CMK (cell line): ENCODE measurements at places on chromosomes 2 and 18.

DNA sequence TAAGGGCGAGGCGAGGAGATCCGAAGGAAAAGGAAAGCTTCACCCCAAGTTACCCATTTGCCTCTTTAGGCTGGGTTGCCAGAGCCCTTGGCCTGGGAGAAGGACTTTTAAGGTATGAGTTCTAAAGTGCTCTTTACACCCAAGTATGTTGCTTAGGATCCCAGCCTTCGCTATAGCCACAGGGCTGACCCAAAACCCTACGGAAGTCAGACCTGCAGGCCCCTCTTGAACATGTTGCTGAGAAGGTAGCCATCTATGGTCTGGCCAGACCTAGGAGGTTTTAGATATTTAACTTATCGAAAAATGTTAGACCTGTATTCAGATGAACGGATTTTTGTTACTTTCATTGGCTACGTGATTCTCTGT, 95.4 kb downstream of the PMS1 start:
- no peak for DNase-seq

- no peak for DNase-seq
These were observed 42.3 kb downstream of the GULP1 start for GRCh38 chr2:188333751-188334524.

GRCh38 chr2:199851883-199852282, 891 bp upstream of the FTCDNL1 start:
- DNase-seq: no peak

DNA sequence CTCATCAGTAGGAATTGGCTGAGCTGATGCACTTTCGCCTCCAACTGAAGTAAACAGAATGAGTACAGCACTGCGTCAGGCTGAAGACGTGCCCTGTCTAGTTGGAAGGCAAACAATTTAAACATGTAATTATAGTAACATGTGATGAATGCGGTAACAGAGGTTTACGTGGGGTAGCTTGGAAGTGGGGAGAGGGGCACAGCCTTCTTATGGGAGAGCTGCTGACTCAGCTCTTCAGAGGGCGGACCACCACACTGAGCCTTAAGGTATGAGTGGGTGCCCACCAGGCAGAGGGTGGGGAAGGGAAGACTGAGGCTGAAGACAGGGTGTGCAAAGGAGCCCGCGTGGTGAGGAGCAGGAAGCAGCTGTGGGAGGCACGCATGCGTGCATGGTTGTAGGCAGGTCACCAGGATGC, 6.2 kb upstream of the EHD3 start:
- DNase-seq: no peak

DNA sequence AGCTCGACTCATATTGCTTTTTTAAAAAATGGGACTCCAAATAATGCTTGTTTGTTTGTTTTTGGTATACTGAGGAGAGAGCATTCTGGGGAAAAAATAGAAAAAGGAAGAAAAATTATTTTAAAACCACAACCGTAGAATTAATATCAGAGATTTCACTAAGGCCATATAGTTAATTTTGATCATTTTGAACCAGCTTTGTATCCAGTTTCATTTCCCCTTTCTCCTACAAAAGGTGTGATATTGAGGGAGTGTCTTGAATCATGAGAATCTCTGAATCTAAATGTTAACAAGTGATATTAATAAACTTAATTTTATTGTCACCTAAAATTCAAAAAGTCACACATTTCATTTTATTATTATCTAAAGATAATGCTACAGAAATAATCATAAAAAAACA, 198.5 kb upstream of the GALNT5 start:
- no peak for DNase-seq

DNA sequence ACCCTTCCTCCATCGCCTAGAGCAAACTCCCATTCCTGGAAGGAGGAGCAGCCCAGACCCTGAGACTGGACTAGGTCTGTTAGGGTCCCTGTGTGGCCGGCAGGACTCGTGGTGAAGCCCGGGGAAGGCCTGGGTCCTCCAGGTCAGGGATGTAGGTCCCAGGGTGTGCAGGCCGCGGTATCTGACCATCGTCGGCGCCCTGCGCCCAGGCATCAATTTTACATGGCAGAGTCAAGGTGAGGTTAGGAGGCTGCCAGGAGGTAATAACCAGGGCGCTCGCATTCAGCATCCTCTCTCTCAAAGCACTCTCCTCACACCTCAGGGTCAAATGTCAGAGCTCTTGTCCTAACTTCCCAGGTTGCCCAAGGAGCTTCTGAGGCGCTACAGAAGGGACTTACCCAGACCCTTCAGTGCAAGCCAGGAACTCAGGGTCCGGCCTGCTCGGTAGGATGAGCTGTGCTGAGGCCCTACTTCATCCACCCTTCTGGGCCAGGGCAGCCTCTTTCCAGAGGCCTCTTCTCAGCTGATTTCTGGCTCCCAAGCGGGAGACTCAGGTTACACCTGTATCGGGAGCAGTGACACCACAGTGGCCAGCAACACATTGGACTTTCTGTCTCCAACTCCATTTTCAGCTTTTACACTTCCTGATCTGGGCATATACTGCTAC, 628 bp downstream of the SH2D6 start:
- DNase-seq: no peak

- peak; percentile 60 for DNase-seq
These were observed 971 bp upstream of the FBXO41 start for GRCh38 chr2:73285159-73285739.

DNA sequence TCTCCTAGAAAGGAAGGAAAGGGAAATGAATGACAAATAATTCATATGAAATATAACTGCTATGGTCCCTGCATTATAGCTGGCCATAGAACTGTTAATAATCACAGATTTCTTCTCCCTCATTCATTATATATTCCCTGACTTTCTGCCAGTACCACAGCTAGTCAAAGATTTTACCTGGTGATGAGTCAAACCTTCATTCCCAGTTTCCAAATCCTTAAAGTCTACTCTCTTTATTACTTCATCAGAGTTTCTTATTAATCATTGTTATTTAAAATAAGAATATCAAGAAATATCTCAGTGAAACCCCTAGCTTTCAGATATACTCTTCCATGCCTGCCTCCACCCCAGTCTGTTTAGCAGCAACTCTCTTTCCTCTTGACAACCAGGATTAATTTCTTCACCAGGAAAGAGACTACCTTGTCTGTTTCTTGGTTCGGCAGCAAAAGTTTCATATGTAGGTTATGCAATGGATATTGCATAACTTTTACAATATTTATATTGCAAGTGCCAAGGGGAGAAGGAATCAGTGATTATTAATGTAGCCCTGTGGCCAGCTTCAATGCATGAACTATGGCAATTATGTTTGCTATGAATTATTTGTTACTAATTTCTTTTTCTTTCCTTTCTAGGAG, 533.8 kb downstream of the FBXO15 start:
- DNase-seq: no peak
